ENCODE measurements at places on chromosomes 5 and 9.
A peak's percentile ranks its signal among the peaks of the same experiment; 100 is the strongest.

GRCh38 chr5:920321-920720 lies 27.6 kb downstream of the TRIP13 start:
- DNase-seq = no peak

GRCh38 chr5:17180330-17180843 lies 37.0 kb upstream of the BASP1 start:
- DNase-seq = no peak

DNA sequence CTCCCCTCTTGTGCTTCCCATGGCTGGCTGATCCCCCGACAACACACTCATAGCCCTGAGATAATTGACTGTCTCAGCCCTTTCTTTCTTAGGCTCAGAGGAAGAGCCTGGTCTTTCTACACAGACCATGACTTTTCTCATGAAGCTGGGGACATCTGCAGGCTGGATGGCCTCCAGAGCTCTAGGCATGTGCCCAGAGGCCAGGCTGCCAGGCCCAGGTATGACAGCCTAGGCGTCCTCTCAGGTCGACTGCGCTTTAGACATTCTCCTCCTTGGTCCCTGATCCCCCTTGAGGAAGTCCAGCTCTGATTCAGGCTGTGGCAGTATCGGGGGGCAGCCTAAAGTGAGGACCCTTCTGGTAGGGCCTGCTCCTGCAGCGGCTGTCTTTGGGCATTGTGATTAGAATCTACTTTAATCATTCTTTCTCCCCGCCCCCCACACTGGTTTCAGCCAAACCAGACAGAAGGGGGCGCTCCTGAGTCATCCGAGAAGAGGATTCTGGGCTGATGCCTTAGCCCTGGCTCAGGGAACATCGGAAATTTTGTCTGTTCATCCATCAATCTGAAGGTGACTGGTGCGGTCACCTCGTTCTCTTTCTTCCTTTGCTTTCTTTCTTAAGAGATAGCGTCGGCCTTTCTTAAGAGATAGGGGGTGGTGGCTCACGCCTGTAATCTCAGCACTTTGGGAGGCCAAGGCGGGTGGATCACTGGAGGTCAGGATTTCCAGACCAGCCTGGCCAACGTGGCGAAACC lies 66.5 kb upstream of the HSPA9 start:
- DNase-seq = peak; percentile 78

- DNase-seq = no peak
Measured at GRCh38 chr9:130026583-130027340, 16.2 kb downstream of the FNBP1 start.

DNA sequence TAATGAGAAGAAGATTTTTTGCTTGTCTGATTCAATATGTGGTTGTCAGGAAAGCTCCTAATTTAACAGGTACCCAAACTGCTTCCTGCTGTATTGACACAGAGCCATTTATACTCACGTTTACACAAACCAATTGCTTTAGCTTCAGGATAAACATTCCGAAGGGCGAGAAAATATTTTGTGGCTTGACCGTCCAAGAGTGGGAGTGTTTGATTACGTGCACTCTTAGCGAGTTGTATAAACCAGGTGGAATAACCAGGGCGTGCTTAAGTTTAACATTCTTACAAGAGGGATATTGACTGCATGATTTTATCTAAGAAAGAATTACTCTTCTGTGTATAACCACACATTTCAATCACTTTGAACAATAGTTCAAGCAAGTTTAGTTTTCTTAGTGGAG lies 278.7 kb upstream of the TYRP1 start:
- DNase-seq = no peak

- DNase-seq = no peak
Measured at GRCh38 chr5:14414656-14415023, 167.0 kb upstream of the OTULINL start.

GRCh38 chr5:169006842-169007790 lies 293.8 kb downstream of the SLIT3 start:
- no peak for DNase-seq

All from activated naive CD4-positive, alpha-beta T cell treated with Interleukin-2 at 50 U/mL for 16 hours (primary cell).